ENCODE measurements at places on chromosomes 1 and 21.

GRCh38 chr1:22030473-22030872 lies 22.0 kb upstream of the CDC42 start:
- DNase-seq = no peak

- DNase-seq = no peak
Observed at GRCh38 chr1:66788231-66788939, 12.7 kb downstream of the INSL5 start.

DNA sequence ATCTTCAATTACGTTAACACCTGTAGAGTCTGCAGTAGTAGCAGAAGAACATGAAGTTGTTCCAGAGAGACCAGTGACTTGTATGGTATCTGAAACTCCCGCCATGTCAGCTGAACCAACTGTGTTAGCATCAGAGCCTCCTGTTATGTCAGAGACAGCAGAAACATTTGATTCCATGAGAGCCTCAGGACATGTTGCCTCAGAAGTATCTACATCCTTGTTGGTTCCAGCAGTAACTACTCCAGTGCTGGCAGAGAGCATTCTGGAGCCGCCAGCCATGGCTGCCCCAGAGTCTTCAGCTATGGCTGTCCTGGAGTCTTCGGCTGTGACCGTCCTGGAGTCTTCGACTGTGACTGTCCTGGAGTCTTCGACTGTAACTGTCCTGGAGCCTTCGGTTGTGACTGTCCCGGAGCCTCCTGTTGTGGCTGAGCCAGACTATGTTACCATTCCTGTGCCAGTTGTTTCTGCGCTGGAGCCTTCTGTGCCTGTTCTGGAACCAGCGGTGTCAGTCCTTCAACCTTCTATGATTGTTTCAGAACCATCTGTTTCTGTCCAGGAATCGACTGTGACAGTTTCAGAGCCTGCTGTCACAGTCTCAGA lies 10.3 kb downstream of the SON start:
- no peak for DNase-seq

- no peak for DNase-seq
Observed at GRCh38 chr1:208211921-208212843, 32.0 kb downstream of the PLXNA2 start.

- no peak for DNase-seq
Observed at GRCh38 chr1:12157366-12158231, 9.2 kb upstream of the TNFRSF1B start.

- DNase-seq = no peak
Observed at GRCh38 chr1:228084325-228084724, 1.8 kb downstream of the ARF1 start.

GRCh38 chr1:230594214-230594773 lies 48.0 kb upstream of the COG2 start:
- DNase-seq = no peak
